ENCODE measurements at places on chromosomes 6 and 20. TPM values are rescaled to one million over a fixed set of nuclear protein-coding genes. Genes with fewer than 3 reads are reported as not detected.

DNA sequence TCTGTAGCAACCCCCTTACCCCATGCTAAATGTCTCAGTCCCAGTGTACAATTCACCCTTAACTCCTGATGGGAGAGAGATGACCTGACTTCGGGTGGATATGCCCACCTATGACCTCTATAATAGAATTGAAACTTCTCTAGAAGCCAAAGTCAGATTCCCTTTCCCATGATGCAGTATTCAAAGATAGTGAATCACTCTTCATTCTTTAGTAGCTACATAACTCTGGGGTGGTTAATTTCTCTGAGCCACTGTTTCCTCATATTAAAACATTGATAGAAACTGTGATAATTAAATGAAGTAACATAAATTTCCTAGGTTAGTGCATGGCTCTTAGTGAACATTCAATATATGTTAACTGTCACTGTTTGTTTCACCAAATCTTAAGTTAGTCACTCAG lies 500.4 kb downstream of the COL12A1 start:
- DNase-seq: no peak

DNA sequence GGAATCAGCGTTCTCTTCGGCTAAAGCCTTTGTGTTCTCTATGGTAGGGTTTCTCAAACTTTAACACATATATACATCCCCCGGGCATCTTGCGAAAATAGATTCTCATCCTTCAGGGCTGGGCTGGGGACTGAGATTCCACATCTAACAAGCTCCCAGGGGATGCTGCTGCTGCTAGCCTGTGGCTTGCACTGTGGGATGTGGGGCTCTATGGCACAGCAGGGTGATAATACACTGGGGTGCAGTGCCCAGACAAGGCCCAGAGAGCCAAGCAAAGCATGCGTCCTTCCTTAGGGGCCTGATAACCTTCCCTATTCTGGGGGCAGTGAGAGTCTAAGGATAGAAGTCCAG lies 102.0 kb downstream of the LAMP5 start:
- no peak for DNase-seq

GRCh38 chr6:132471787-132472186 lies 41.1 kb downstream of the STX7 start:
- DNase-seq: no peak

DNA sequence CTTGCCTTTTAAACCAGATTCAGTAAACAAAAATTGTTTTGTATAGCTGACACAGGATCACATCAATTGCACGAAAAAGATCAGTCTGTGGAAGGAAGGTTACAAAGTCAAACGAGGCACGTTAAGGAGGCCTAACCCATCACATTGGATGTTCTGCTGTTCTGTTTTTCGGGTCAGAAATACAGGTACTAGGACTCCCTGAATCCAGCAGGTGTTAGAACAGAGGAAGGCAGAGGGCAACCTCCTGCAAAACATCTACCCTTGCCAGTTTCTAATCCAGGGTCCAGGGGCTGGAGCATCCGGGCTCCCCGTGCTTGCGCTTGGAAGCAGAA lies 64.6 kb downstream of the PLG start:
- DNase-seq: no peak

- DNase-seq: no peak
Measured at GRCh38 chr6:55175078-55176049, 1.0 kb downstream of the HCRTR2 start.

- DNase-seq: no peak
Measured at GRCh38 chr6:53055873-53056272, 9.3 kb upstream of the FBXO9 start.

- no peak for DNase-seq
Measured at GRCh38 chr6:13915561-13916229, 9.1 kb upstream of the RNF182 start.

Gene PACSIN1
- total RNA-seq: not detected

Gene CFB
- 1.8 TPM for total RNA-seq

Gene CCN6
- 0.24 TPM for total RNA-seq

Gene ANKRD66
- total RNA-seq: not detected

All from RPMI7951 (cell line).